LHCN-M2 (cell line): ENCODE measurements at places on chromosomes 6 and 20. TPM values are rescaled to one million over a fixed set of nuclear protein-coding genes. Genes with fewer than 3 reads are reported as not detected.

Gene GPR6
- total RNA-seq, result not detected in 2 replicates

Gene MYMX
- total RNA-seq, result 10.6 and 38.0 TPM in 2 replicates

Gene DEF6
- 0.06 and 0.13 TPM in 2 replicates for total RNA-seq

Gene HLA-DOB
- total RNA-seq, result not detected in 2 replicates

Gene CNBD2
- total RNA-seq, result 1.4 TPM in 2 replicates

Gene GNRH2
- not detected in 2 replicates for total RNA-seq

Gene LY86
- total RNA-seq, result not detected in 2 replicates

Gene MMP24
- total RNA-seq, result 0.26 and 0.69 TPM in 2 replicates

Gene OPN5
- not detected in 2 replicates for total RNA-seq

Gene ERMARD
- total RNA-seq, result 15.2 and 27.6 TPM in 2 replicates

Gene FRMD1
- not detected in 2 replicates for total RNA-seq

Gene KCNK17
- not detected in 2 replicates for total RNA-seq

Gene SAMD10
- 1.2 and 3.1 TPM in 2 replicates for total RNA-seq

Gene BANF2
- total RNA-seq, result not detected in 2 replicates

Gene PROCR
- 44.4 and 44.5 TPM in 2 replicates for total RNA-seq

Gene C6orf15
- total RNA-seq, result 0.40 and 0.71 TPM in 2 replicates

Gene SIGLEC1
- total RNA-seq, result not detected in 2 replicates

Gene RBPJL
- not detected in 2 replicates for total RNA-seq

Gene BCAS1
- total RNA-seq, result 0.06 TPM in 1 of 2 replicates, not detected in the other

Gene DCDC2
- 0.13 TPM in 1 of 2 replicates, not detected in the other for total RNA-seq

Gene MLIP
- 1.8 and 4.3 TPM in 2 replicates for total RNA-seq

Gene PTP4A1
- total RNA-seq, result 19.0 and 28.5 TPM in 2 replicates

Gene DPPA5
- total RNA-seq, result not detected in 2 replicates

Gene KCNQ5
- 7.1 and 8.7 TPM in 2 replicates for total RNA-seq

Gene ISM1
- total RNA-seq, result 0.06 and 0.11 TPM in 2 replicates

Gene CAGE1
- total RNA-seq, result not detected in 2 replicates

Gene FAM83C
- total RNA-seq, result not detected in 2 replicates

Gene TMEM151B
- not detected in 2 replicates for total RNA-seq

Gene DEFB119
- total RNA-seq, result not detected in 2 replicates

Gene ANKRD66
- not detected in 2 replicates for total RNA-seq

Gene COL11A2
- 0.96 and 1.1 TPM in 2 replicates for total RNA-seq

Gene RAET1E
- 1.3 and 2.8 TPM in 2 replicates for total RNA-seq

Gene SIRPB1
- 0.77 and 0.86 TPM in 2 replicates for total RNA-seq

Gene AGPAT4
- 2.3 and 5.7 TPM in 2 replicates for total RNA-seq

Gene FNDC11
- 0.13 and 0.46 TPM in 2 replicates for total RNA-seq

Gene MUC22
- total RNA-seq, result not detected in 2 replicates

Gene C20orf141
- total RNA-seq, result not detected in 2 replicates

Gene GPX5
- not detected in 2 replicates for total RNA-seq

Gene BLTP3A
- total RNA-seq, result 1.2 and 2.2 TPM in 2 replicates

Gene BTNL2
- total RNA-seq, result not detected in 2 replicates

Gene NKAIN4
- not detected in 2 replicates for total RNA-seq

Gene RAMACL
- total RNA-seq, result 0.06 TPM in 1 of 2 replicates, not detected in the other
